ENCODE measurements at places on chromosomes 5 and 9.

- DNase-seq: no peak
Observed at GRCh38 chr5:179170606-179171005, 110.4 kb downstream of the ZNF354C start.

DNA sequence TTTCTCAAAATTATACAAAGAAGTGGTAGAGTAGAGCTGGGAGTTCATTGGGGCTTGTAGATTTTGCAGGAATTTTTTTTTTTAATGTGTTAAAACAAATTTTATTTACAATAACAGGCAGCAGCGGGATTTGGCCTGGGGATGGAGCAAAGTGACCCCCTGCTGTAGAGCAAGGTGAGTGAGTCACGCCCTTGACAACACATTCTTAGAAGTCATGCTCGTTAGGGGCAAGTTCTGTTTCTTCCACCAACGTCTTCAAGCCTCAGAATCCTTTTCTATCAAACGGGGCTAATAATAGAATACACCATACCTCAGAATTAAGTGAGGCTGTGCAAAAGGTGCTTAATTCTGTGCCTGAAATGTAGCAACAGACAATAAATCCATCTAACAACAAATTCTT lies 1.1 kb upstream of the ANKDD1B start:
- DNase-seq: no peak

DNA sequence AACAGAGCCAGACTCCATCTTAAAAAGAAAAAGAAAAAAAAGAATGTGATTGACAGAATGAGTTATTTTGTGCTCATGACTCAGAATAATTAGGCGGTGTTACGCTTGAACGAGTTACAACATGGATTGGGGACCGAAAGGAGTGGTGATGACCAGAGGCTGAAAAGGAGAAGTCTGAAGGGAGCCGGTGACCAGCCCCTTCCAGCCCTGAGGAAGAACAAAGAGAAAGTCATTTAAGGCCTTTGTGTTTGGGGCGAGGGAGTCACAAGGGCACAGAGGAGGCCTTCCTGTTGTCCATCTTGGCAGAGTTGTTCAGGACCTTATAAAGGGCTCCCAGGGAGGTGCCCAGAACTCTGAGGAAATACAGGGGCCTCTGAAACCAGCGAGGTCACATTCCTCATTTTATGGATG lies 131.6 kb downstream of the GOLPH3 start:
- no peak for DNase-seq

DNA sequence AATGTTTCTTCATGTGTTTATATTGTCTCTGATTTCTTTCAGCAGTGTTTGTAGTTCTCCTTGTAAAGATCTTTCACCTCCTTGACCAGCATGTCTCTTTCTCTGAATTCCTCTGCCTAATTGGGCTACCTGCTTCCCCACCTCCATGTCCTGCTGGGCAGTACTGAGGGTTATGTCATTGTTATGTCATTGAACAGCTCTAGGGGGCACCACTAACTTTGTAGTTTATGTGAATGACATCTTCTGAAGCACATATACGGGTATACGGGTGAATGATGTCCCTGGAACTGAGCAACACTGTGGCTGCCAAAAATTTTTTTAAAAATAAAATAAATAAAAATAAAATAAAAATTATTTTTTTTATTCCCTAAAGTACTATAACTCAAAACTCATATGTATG lies 16.9 kb upstream of the SNCAIP start:
- DNase-seq: no peak

- no peak for DNase-seq
Observed at GRCh38 chr5:16492398-16493140, 27.0 kb upstream of the ZNF622 start.

DNA sequence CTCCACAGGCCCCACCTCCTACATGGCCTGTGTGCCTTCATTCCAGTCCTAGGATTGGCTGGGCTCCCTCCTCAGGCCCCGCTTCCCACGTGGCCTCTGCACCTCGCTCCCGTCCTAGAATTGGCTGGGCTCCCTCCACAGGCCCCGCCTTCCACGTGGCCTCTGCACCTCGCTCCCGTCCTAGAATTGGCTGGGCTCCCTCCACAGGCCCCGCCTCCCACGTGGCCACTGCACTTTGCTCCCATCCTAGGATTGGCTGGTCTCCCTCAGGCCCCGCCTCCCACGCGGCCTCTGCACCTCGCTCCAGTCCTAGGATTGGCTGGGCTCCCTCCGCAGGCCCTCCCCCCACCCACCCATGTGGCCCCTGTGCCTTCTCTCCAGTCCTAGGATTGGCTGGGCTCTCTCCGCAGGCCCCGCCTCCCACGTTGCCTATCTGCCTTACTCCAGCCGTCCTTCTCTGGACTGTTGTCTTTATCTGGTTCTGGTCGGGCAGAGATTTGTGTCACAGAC lies 45.3 kb upstream of the CACNA1B start:
- no peak for DNase-seq

DNA sequence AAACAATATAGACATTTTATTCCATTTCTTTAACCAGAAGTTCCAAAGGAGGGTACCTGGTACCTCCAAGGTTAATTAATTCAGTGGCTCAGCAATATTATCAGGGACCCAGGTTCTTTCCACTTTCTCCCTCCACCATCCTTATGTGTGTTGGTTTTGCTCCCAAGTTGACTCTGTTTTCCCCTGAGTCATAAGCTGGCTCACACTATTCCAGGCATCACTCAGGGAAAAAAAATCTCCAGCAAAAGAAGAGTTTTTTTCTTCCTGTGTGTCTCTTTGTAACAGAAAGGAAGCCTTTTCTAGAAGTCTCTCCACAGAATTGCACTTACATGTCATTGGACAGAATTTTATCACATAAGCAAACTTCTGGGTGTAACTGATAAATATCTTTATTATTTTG lies 31.2 kb upstream of the GALNT10 start:
- no peak for DNase-seq

GRCh38 chr9:13971415-13971814 lies 342.5 kb downstream of the NFIB start:
- no peak for DNase-seq

DNA sequence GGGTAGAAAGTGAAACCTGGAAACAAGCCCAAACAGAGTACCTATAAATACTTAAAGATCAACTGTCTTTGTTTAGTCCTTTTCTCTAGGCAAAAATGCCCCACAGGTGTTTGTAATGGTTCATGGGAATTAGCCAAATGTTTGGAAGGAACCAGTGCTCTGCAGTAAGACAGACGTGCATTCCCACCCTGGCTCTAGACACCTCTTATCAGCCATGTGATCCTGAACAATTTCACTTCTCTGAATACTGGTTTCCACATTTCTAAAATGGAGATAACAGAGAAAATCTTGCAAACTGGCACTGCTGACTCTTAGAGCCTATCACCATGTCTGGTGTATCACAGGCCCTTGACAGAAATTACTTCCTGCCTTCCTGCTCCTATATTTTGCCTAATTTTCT lies 30.0 kb downstream of the GLIS3 start:
- DNase-seq: no peak

DNA sequence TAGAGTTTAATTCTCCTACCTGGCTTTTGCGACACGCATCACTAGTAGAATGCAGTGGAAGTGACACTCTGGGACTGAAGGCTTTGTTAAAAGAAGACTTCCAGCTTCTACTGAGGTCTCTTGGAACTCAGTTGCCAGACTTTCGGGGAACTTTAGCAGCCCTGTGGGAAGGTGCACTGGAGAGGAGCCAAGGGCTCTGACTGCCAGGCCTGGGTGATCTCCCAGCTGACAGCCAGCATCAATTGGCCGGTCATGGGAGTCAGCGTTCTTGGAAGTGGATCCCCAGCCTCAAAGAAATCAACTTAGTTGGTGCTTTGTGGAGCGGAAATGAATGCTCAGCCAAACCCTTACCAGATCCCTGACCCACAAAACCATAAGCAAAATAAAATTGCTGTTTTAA lies 87.1 kb downstream of the OSTF1 start:
- no peak for DNase-seq

DNA sequence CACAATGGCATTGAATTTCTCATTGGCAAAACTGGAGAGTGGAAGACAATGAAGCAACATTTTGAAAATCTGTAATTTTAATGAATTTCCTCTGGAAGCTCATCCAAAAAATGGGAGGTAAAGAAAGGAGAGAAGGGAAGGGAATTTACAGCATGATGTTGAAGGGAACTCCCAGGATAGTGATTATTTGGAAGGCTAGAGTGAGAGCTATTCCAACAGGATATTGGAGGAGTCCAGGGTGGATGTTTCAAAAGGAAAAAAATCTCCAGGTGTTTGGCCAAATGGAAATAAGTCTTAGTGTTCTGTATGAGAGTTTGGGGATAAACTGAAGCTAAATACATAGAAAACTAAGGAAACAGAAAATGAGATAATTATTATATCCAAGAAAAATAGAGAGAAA lies 106.2 kb downstream of the IZUMO3 start:
- no peak for DNase-seq

DNA sequence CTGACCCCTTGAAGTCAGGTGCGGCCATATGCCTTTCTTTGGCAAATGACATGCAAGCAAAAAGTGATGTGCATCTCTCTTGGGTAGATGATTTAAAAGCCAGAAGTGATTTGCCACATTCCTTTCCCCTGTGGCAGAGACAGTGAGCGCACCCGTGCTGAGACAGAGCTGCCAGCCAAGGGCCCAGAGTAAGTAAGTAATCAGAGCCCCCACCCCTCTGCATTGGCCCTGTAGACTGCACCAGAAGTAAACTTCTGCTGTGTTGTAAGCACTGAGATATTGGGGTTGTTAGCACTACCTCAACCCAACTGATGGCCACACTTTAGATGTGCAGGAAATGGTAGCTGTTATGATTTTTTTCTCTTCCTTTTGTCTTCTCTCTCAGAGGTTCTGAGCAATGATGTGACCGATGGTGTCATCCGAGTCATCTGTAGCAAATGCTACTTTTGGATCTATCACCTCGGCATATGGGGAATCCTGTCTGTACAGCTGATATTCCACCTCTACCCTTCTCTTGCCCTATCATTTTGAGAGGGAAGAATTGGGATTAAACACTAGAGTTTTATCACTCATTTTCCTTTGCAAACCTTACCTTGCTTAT lies 58.0 kb downstream of the DOCK2 start:
- no peak for DNase-seq

GRCh38 chr5:57492632-57493031 lies 10.0 kb upstream of the ACTBL2 start:
- no peak for DNase-seq

- no peak for DNase-seq
Observed at GRCh38 chr5:33148076-33148513, 292.7 kb upstream of the TARS1 start.

DNA sequence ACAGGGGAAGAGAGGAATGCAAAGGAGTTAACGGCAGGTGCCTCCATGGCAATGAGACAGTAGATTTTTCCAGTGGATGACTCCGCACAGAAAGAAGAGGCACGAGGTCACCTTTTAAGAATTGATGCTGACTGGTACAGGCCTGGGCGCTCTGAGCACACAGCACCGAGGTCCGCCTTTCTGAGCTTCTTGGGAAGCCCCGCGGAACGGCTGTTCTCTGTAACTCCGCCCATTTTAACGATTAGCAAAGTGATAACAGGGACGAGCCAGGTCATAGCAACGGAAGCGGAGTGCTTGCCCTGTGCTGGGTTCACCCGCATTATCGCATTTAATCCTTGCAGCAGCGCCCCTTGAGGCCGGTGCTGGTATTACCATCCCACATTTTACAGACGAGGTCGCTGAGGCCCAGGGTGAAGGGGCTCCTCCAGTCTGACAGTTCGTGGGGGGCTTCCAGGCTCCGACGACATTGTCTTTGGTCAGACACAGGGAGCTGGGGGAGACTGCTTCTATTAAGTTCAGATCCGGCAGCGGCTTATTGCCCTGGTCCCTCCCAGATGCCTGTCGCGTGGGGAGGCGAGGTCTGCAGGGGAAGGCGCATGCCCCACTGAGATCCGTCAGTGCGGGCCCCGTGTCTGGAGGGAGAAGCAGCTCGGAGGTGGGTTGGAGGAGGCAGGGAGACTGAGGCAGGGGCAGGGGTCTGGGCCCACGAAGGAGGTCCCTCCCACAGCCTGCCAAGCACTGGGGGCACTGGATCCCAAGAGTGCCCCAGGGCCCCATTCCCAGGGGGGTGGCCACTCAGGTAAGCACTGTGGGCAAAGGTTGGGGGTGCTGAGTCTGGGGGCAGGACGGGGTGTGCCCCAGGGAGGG lies 22.3 kb upstream of the HMCN2 start:
- DNase-seq: peak; percentile 73

GRCh38 chr9:88628114-88628513 lies 93.1 kb downstream of the NXNL2 start:
- no peak for DNase-seq

DNA sequence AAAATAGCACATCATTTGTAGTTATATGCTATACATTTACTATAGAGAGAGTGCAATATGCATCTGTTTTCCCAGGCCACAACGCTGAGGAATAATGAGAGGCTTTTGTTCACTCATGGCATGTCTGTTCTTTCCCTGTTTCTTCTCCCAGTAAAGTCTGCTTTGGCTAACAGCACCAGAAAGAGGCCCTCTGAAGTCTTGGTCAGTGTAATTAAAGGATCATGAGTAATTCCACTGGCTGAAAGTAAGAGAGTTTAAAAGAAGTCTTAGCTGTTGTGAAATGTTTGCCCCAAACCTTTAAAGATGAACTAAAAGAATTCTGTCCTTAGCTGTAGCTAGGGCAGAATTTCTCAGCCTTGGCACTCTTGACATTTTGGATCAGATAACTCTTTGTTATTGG lies 228.8 kb downstream of the TLE4 start:
- no peak for DNase-seq

- DNase-seq: no peak
Observed at GRCh38 chr5:132083071-132083678, 9.6 kb downstream of the CSF2 start.

GRCh38 chr5:102664616-102665335 lies 90.3 kb upstream of the PAM start:
- no peak for DNase-seq

GRCh38 chr9:86670536-86670935 lies 276.8 kb downstream of the GAS1 start:
- no peak for DNase-seq

DNA sequence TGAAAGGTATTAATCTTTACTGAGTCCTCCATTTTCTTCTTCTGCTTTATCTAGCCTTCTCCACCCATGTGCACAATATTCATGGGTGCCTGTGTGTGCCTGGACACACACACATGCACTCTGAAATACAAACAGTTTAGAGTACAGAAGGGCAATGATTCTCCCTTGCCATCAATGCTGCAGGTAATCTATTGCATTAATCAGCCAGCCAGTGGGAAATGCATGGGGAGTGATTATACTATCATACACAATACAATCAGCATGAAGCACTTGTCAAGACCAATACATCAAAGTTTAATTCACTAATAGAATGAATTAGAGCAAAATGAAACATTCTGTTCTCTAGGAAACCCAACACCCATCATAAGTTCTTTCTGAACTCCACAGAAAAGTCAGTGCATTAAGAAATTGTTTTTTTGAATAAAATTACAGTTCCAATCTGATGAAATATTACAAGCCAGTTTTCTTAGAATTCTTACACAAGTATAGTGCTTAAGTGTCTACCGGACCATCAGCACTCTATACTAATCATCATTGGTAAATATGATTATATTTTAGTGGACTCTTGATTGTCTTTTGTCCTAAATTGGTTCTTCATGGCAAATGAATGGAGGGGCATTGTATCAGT lies 172.2 kb downstream of the ZSWIM6 start:
- no peak for DNase-seq

All from stimulated activated CD8-positive, alpha-beta memory T cell treated with anti-CD3 and anti-CD28 coated beads, Interleukin-7, amount 100 ng/mL, for 24 hours (primary cell).